ENCODE measurements at places on chromosomes 3 and 15.
A peak's percentile ranks its signal among the peaks of the same experiment; 100 is the strongest.

GRCh38 chr3:158839966-158840365 is 38.1 kb downstream of the MFSD1 start:
- no peak for DNase-seq

- no peak for DNase-seq
Observed at GRCh38 chr15:73593304-73594074, 39.7 kb downstream of the NPTN start.

DNA sequence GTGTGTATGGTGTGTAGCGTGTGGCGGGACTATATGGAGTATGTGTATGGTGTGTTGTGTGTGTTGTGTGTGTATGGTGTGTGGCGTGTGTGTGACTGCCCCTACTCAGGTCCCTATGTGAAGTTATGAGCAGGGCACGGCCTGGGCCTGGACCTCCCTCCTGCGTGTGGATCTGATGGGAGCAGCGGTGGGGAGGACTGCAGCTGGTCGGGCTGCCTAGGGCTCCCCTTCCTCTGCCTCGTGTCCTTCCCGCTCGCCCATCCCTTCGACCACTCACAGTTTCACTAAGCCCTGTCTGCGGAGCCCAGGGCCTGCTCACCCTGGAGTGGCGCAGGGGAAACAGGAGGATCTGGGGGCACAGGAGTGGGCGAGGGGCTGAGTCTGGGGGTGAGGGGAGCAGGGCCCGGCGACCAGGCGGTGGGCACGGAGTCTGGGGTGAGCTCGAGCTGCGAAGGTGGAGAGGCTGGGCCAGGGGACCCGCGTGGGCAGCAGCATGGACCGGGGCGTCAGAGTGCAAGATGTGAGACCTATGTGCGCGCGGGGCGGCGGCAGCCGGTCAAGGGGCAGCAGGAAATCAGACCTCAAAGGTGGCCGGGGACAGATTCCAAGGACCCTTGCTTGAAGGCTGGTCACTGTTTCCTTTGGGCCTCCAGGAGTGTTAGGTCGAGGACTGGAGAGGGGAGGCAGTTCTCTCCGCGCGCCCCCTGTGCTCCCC is 26.6 kb downstream of the GABRA5 start:
- no peak for DNase-seq

DNA sequence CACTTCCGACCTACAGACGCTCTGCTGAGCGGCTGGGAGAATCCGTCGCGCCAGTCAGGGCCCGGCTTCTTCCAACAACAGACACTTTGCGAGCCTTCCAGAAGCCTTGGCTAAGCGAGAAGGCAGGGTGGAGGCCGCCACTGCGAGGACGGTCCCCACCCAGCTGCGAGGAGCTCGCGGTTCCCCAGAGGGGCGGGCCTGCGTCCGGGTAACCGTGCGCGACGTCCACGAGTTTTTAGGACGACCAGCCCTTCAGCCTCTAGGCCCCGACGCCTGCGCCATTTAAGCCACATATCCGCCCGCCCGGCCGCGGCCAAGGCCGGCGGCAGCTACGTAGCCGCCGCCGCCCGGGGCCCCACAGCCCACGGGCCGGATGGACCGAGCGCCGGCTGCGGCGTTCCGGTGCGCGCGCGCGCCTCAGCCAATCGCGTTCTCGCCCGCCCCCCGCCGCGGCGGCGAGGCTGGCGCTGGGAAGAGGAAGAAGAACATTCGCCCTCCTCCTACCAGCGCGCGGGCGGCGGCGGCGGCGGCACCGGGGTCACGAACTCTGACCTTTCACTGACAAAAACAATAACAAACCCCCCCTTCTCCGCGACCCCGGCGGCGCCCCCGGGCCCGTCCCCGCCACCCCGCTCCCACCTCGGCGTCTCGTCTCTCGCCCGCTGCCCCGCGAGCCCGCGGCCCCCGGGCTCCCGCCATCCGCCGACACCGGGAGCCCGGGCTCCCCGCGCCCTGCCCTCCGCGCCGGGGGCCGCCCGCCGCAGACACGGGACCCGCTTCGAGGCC is at the start of gene NR2C2:
NR2C2 (plus strand) TSS at position 484 of the 786 bp plus-strand sequence. CDS start 56,332 bp downstream, outside the sequence.
- peak; percentile 88 for DNase-seq

GRCh38 chr15:62945760-62946159 is 96.8 kb upstream of the TPM1 start:
- DNase-seq: no peak

GRCh38 chr3:24832891-24833290 is 338.2 kb upstream of the THRB start:
- no peak for DNase-seq

DNA sequence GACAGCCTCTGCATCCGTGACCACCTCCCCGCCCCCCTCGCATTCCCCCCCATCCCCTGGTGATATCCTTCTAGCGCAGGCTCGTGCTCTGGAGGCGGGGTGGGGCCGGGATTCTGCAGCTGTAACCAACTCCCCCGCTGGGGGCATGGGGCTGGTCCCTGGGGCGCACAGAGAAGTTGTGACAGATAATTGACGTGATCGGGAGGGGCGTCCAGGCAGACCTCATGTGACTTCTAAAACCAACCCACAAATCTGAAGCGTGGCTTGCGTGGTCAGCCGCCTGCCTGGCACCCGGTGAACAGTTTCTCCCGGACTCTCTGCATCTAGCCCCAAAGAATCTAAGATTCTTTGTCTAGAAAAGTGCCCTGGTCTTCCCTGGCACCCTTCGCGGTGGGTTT is 100.6 kb upstream of the IGF1R start:
- no peak for DNase-seq
